ENCODE measurements at places on chromosomes 3 and 15.

GRCh38 chr3:169389925-169390253 lies 273.6 kb downstream of the MECOM start:
- no peak for DNase-seq

DNA sequence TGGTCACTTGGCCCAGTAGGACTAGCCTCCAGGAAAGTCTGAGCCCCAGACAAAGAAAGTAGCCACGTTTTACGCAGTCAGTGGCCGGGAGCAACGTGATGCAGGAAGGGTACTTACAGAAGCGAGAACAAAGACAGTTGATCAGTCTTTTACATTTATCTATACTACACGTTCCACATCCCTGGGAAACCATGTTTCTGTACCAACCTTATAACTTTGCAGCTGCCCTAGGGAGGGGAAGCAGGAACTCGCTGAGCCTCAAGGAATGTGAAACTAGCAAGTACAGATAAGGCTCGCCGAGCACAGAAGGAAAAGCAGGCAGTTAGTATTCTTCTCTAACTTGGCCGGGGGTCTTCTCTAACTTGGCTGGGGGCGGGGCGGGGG lies 3.4 kb upstream of the KNL1 start:
- DNase-seq: no peak

- no peak for DNase-seq
Measured at GRCh38 chr15:46344915-46345314, 710.1 kb downstream of the SQOR start.

GRCh38 chr3:4999531-5000184 lies 20.4 kb downstream of the BHLHE40 start:
- DNase-seq: no peak

DNA sequence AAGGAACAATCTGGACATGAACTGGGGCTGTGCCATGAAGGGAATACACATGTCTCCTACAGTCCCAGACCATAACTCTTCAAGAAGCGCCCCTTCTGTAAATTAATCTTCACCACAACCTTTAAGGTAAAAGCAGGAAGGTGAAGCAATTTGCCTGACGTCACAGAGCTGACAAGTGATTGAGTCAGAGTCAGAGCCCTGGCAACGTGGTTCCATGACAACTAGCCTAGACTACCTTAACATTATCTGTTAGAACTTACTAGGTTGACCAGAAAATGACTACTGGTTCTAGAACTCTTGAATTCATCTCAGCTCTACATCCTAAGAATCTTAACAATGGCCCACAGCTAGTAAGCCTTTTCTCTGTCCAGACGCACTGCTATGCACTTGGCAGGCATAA lies 124.6 kb downstream of the NTRK3 start:
- no peak for DNase-seq

GRCh38 chr3:47005212-47006144 lies 26.0 kb downstream of the NBEAL2 start:
- no peak for DNase-seq

GRCh38 chr15:48823237-48823636 lies 12.4 kb upstream of the CEP152 start:
- no peak for DNase-seq

All from memory B cell (primary cell).